Mesothelial cell of epicardium (in vitro differentiated cells): ENCODE measurements at places on chromosomes 5 and 9.

- DNase-seq, result no peak
- H3K4me1 ChIP-seq, result no peaks in the 10 kb centered on the region
- no peak overlapping the region for H3K27ac ChIP-seq
- no peak overlapping the region for H3K4me3 ChIP-seq
- peaks cover 4% of the 10 kb centered on the region for H3K36me3 ChIP-seq
These were observed 446.8 kb downstream of the CCDC171 start for GRCh38 chr9:15999422-16000339.

DNA sequence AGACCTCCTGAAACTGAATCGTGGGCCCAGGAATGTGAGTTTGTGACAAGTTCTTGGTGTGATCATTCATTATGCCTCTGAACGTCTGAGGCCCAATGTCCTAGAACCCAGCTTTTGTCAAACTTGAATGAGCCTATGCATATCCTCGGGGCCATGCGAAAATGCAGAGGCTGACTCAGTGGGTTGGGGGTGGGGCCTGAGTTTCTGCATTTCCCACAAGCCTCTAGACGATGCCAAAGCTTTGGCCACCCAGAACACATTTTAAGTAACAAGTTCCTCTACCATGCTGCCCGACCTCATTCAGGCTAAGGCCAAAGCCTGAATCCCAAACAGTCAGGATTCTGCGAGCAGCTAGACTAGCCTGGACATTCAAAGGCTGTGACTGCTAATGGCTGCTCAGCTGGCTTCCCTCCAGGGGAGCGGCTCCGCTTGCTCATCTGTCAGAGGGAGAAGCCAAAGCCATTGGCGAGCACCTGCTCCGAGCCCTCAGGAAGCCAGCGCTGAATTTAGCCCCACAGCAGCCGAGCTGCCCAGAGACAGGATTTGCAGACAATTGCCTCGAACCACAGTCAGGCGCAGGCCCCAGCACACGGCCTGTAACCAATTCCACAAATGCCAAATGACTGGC lies 177.5 kb downstream of the ZDHHC21 start:
- no peaks in the 10 kb centered on the region for H3K27me3 ChIP-seq
- DNase-seq, result no peak
- H3K4me1 ChIP-seq, result peaks cover 28% of the 10 kb centered on the region
- H3K27ac ChIP-seq, result no peak overlapping the region
- H3K4me3 ChIP-seq, result no peak overlapping the region

GRCh38 chr5:75053054-75053303 lies 621 bp upstream of the GCNT4 start:
- H3K36me3 ChIP-seq, result no peaks in the 10 kb centered on the region
- H3K27me3 ChIP-seq, result peaks cover 33% of the 10 kb centered on the region
- no peak for DNase-seq
- H3K27ac ChIP-seq, result no peak overlapping the region
- peak overlapping the region; percentile 70 for H3K4me3 ChIP-seq
- peaks cover 41% of the 10 kb centered on the region for H3K4me1 ChIP-seq

- no peak overlapping the region for H3K27ac ChIP-seq
- DNase-seq, result no peak
- H3K4me1 ChIP-seq, result peaks cover under 1% of the 10 kb centered on the region
- H3K27me3 ChIP-seq, result no peaks in the 10 kb centered on the region
These were observed 70.1 kb upstream of the SPATA31E1 start for GRCh38 chr9:87812375-87813118.

DNA sequence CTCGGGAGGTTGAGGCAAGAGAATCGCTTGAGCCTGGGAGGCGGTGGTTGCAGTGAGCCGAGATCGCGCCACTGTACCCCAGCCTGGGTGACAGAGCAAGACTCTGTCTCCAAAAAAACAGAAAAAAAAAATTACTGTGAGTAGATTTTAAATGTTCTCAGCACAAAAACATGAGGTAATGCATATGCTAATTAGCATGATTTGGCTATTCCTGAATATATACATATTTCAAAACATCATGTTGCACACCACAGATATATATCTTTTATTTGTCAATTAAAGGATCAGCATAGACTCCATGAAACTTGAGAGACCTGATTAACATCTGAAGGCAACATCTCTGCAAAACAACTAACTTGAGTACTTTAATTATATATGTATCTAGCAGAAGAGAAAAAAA lies 103.3 kb downstream of the THBS4 start:
- peaks cover 38% of the 10 kb centered on the region for H3K4me1 ChIP-seq
- H3K27me3 ChIP-seq, result no peaks in the 10 kb centered on the region
- no peak for DNase-seq

GRCh38 chr5:178587763-178588611 lies 2.2 kb downstream of the COL23A1 start:
- H3K27ac ChIP-seq, result no peak overlapping the region
- H3K4me1 ChIP-seq, result peaks cover 38% of the 10 kb centered on the region
- peak overlapping the region; percentile 63 for H3K4me3 ChIP-seq
- peaks cover under 1% of the 10 kb centered on the region for H3K36me3 ChIP-seq

DNA sequence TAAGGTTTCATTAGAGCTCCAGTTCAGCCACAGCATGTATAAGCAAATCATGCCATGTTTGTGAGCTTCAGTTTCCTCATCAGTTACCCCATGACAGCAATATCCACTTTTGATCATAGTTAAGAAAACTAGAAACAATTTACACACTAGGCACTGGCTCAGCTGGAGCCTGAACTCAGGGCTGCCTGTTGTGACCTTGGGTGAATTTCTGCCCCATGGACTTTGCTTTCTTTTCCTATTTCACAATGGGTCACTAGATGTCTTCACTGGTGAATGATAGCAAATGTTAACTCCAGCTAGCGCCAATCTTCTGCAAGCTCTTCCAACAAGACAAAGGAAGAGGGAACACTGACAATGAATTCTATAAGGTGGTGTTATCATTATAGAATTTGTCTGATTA lies 233.3 kb upstream of the TRIM32 start:
- H3K27me3 ChIP-seq, result no peaks in the 10 kb centered on the region
- DNase-seq, result no peak
- peaks cover 8% of the 10 kb centered on the region for H3K4me1 ChIP-seq
- H3K4me3 ChIP-seq, result no peak overlapping the region

DNA sequence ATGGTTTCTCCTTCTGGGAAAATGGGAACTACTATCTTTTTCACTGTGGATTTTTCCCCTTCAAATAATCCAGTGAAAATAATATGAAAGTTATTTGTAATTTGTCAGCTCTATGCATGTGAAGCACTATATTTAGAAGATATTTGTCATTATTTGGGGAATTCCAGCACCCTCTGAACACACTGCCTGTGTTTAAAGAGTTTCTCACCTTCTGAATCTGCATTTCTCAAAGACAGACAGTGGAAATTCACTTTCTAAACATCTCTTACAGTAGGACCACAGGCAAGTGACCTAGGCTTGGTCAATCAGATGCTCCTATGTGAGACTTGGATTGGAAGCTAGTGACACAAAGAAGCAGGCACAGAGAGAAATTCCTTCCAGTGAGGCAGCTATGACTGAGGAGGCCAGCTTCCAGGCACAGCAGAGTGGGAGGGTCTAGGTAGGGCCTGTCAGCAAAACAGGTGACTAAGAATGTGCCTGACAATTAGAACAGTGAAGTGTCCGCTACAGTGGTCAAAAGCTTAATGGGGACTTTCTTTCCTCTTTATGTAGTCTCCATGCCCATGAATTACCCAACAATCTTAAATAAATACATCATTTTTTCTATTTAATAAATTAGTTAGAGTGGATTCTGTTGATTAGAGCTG lies 167.2 kb downstream of the HMHB1 start:
- H3K4me1 ChIP-seq, result no peaks in the 10 kb centered on the region
- H3K27ac ChIP-seq, result no peak overlapping the region
- DNase-seq, result no peak
- peaks cover 4% of the 10 kb centered on the region for H3K27me3 ChIP-seq

GRCh38 chr5:87390576-87391199 lies 22.0 kb downstream of the CCNH start:
- H3K27ac ChIP-seq, result no peak overlapping the region
- H3K4me1 ChIP-seq, result no peaks in the 10 kb centered on the region
- H3K4me3 ChIP-seq, result no peak overlapping the region
